NB4 (cell line): ENCODE measurements at places on chromosomes 6 and 20.

DNA sequence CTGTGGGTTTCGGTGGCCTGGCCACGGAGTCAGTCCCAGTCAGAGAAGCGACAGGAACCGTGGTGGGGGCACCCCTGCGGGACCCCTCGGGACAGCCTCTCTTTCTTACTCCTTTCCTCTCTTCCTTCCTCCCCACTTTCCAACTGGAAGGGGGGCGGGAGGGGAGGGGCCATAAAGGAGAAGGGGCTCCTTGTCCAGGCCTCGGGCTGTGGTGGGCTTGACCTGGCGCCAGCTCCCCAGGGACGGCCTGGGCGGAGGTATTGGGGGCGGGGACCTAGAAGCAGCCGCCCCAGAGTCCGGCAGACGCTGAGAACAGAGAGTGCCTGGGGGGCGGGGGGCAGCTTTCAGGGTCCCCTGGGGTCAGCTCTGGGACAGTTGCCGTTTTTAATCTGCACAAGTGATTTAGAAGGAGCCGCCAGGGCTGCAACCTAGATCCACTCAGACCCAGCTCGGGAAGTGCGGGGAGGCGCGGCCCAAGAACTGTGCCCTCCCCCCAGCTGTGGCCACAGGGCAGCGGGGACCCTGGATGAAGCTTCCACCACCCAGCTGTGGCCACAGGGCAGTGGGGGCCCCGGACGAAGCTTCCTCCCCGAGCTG lies 6.4 kb upstream of the ABHD16B start:
- DNase-seq, result peak; percentile 18

DNA sequence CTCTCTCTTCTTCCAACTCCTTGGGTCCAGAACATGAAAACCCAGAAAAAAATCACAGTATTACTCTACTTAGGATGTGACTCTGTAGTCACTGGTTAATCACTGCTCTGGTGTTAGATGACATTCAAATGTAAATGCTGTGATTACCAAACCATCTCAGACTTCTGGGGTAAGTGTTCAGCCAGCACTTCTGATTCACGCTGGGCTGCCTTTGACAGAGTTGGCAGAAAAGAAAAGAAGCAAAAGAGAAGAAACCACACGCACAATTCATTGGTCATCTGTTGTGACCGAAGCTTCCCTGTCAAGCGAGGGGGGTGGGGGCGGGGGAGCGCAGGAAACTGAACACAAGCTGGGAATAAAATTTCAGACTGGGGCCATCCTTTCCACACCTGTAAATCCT lies 82.7 kb downstream of the PSMG4 start:
- no peak for DNase-seq

DNA sequence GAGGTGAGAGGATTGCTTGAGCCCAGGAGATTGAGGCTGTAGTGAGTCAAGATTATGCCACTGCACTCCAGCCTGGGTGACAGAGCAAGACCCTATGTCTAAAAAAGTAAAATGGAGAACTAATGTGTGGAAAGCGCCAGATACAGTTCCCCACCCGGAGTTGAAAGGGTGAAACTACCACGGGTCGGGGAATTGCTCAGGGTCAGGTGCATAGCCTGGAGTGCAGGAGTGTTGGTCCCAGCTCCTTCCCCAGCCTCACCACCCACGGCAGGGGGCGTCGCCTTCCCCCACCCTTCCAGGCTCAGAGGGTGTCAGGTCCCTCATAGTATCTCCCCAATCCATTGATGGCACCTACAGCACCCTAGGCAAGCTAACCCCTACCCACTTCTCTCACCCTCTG lies 26.1 kb downstream of the C20orf203 start:
- no peak for DNase-seq

GRCh38 chr20:8571611-8572010 lies 439.5 kb downstream of the PLCB1 start:
- no peak for DNase-seq

DNA sequence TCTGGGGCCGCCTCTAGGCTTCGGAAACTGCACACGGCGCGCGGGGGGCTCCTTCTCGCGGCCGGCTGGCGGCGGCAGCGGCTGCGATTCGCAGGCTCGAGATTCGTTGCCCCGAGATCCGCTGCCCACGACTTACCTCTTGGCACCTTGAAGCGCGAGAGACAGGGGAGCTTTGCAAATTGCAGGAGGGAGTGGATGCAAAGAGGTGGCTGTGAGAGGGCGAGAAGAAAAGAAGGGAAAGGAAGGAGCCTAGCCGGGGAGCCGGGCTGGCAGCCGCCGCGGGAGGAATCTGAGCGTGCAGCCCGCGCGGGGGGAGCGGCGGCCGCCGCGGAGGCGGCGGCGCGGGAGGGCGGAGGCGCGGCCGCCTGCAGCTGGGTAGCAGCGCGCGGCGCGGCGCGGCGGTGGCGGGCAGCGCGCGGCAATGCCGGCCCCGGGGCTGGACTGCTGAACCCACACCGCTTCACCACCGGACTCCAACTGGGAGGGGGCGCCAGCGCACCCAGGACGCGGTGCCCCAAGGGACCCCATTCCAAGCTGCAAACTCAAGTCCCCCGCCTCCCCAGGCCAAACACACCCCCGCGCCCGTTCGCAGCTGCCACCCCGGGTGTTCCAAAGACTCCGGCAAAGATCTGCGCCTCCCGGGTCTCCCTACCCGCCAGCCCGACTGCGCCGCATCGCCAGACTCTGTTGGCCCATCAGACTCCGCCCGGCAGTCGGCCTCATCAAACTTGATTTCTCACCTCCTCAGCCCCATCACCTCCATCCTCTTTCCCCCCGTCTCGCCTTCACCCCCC lies 44.2 kb upstream of the SUPT3H start:
- peak; percentile 95 for DNase-seq

- DNase-seq, result no peak
These were observed 6.6 kb upstream of the ULBP2 start for GRCh38 chr6:149935246-149935645.

DNA sequence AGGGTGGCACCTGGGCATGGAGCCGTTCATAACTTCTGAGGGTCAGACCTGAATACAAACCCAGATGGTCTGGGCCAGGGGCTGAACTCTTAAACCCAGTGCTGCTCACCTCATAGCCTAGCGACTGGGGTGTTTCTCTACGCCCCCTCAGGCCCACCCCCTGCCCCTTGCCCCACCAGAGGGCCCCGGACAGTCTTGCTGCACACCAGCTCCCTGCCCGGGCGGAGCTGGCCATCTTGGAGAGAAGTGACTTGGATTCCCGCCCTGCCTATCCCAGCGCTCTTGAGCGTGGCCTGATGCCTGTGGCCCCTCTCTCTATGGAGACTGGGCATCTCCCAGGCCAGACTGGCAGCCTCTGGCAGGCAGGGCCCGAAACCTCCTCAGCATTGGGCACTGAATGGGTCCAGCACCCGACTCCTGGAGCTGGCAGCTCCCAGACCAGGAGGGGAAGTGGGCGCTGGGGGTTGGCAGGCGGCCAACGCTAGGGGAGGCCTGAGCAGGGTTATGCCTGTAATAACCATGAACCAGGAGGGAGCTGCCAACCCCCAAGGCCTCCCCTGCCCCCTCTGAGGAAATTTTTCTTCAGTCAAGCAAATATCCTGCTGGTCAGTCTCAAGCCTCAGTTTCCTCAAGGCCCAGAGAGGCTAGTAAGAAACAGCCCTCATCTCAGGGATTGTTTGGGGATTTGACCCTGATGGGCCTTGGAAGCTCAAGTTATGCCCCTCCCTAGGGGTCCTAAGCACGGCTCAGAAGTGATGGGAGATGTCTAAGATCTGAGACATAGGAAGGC lies 169.5 kb downstream of the VEGFA start:
- peak; percentile 40 for DNase-seq

- DNase-seq, result no peak
These were observed at the start of gene LAMA4 for GRCh38 chr6:112253841-112254816. Gene LAMA4 (minus strand): TSS chr6:112254567. CDS start chr6:112254150, 417 bp downstream.

DNA sequence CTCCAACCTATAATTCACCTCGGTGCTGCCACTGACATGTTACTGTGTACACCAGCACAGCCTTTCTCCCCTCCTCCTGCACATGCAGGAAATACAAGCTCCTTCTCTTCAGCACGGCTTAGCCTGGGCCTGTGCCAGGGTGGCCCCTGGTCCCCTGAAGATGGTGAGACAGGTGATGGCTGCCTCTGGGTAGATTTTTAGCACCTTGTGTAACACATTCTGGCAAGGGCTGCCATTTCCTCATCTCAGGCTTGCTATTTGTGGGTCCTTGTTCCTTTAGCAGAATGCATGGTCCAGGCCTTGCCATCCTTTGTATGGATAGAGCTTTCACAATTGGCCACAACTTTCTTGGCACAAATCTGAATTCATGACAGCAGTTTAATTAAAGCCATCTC lies 151.3 kb downstream of the CDC5L start:
- no peak for DNase-seq

DNA sequence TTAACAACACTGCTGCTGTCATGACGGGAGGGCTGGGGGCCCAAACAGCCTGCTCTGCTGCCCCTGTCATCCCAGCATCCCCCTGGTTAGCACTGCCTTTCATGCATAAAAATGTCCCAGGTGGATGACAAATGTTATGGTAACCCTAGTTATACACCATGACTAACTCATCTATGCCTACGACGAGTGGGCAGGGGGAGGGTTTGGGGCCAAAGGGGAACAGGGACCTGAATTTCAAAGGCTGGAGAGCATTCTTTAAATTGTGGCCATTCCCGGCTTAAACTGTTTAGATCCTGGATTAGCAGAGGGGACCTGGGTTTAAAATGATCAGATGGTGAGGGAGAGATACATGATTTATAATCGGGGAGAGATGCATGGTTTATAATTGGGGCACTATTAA lies 24.4 kb downstream of the GNAS-AS1 start:
- DNase-seq, result no peak

DNA sequence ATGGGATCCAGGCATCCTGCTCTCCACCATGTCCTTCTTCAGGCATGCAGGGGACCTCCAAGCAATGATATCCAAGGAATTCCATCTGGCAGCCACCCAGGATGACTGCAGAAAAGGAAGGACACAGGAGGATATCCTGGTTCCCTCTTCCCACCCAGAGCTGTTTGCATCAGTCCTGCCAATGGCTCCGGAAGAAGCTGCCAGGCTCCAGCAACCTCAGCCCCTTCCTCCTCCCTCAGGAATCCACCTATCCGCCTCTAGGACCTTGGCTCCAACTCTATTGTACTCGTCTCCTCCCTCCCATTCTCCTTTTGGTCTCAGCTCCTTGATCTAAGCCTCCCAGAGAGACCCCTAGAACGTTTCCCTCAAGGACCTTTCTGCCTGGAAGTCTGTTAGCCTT lies 733 bp upstream of the PSORS1C2 start:
- no peak for DNase-seq

GRCh38 chr6:111788379-111789276 lies 84.6 kb downstream of the FYN start:
- peak; percentile 72 for DNase-seq

DNA sequence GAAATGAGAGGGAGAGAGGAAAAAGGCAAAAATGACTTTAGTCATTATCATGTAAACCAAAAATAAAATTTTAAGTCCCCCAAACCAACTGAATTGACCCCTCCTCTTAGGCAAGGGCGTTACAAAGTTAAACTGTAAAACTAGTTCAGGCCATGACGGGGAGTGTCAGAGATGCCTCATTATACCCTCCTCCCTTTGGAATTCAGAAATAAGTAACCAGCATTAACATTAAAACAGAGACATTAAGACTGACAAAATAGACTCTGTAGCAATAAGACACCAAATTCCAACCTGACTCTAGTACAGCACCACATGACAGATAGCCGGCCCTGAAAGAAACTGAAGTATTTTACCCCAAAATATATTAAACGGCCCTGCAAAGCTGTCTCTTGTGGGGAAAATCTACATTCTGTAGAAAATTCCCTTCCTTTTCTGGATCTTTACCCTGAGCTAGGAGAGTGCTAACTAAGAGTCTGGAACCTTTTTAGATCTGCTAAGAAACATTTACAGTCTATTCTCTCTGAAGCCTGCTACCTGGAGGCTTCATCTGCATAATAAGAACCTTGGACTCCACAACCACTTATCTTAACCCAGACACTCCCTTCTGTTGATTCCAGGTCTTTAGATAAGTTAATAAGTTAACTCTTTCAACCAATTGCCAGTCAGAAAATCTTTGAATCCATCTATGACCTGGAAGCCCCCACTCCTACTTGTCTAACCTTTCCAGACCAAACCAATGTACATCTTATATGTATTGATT lies 150.7 kb downstream of the PKHD1 start:
- no peak for DNase-seq

DNA sequence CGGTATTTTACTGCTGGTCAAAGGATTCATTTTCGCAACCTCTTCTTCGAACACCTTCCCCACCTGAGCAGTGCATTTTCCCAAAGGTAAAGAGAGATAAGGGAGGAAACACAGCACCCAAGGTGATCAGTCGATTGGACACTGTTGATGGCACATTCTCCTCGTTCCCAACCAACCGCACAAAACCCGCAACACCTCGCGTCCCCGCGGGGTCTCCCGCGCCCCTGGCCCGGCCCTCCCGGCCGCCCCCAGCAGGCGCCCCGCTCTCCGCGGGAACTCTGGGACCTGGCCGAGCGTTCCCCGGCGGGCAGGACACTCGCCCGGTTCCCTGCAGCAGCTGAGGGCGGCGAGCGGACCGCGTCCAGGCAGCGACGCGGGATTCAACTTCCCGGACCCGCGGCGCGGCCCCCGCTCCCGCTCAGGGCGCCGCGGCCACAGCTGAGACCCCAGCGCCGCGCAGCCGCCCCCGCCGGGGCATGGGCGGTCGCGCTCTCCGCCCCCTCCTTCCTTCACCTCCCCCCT lies 506 bp downstream of the RGS17 start:
- DNase-seq, result no peak
